Fibroblast of pulmonary artery (primary cell): ENCODE measurements at places on chromosomes 12 and 14.
A peak's percentile ranks its signal among the peaks of the same experiment; 100 is the strongest.

- peak; percentile 9 for DNase-seq
Measured at GRCh38 chr12:44972746-44973421, 78.0 kb downstream of the DBX2 start.

DNA sequence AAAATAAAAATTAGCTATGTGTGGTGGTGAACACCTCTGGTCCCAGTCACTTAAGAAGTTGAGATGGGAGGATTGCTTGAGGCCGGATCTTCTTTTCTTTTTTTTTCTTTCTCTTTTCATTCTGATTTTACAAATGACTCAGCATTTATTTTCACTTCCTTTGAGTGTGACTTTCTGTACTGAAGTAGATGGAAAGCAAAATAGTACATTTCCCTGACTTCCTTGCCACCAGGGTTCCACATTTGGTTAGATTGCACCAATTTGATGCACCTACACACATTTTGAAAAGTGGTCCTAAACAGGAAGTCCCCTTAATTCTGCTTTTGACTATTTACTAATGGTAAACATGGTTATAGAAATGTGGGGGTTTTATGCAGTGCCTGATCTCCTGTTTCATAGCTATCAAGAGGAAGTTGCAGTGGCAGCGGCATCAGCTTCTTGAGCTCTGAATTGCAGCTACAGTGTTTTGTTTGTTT, 13.0 kb upstream of the LEMD3 start:
- peak; percentile 28 for DNase-seq

GRCh38 chr12:98422359-98422758, 93.0 kb upstream of the TMPO start:
- no peak for DNase-seq

GRCh38 chr14:102000902-102001301, 36.5 kb downstream of the DYNC1H1 start:
- no peak for DNase-seq

- no peak for DNase-seq
Measured at GRCh38 chr14:100469632-100470522, 117.3 kb downstream of the BEGAIN start.

DNA sequence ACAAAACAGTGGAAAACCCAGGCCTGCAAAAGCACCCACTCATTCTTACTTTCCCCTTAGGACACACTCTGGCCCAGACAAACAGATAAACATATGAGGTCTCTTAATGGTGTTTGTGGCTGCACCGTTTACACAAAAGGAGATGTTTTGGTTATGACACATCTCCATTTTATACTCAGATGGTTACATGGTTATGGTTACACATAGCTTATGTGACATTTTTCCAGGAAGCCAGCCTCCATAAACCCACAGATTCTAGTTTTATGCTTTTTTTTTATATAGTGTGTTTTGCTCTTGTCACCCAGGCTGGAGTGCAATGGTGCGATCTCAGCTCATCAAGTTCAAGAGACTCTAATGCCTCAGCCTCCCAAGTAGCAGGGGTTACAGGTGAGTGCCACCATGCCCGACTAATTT, 3.5 kb upstream of the KLRD1 start:
- peak; percentile 14 for DNase-seq

- DNase-seq, result no peak
Measured at GRCh38 chr12:11686120-11686519, 36.6 kb downstream of the ETV6 start.

GRCh38 chr12:53048033-53048779, 1.7 kb upstream of the TNS2 start:
- no peak for DNase-seq

- no peak for DNase-seq
Measured at GRCh38 chr12:89684136-89684535, 24.5 kb downstream of the ATP2B1 start.

DNA sequence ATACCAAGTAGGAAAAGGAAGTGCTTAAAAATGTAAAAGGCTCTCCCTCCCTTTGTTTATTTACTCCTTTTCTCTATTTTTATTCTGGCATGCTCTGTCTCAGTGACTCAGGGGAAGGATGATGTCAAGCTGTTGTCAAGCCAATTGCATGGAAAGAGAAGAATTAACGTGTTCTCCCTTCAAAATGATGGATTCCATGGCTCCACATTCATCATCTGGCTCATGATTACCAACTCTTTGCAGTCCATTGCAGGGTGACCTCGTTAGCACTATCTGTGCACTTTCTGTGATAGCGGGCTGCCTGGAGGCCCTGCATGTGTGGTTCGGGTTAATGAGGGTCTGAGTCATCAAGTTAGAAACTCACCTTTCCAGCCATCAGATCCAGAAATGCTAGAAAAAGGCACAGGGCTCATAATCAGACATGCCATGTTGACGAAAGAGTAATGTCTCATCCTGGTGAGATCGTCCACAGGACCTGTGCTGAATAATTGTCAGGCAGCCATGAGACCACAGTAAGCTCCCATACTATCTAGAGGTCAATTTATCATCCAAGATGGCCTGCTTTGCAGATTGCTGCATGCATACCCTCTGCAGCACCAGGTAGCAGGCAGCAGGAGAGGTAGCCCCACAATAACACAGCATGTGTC, 79.2 kb upstream of the BTG1 start:
- peak; percentile 52 for DNase-seq

GRCh38 chr12:19886639-19887064, 447.4 kb downstream of the AEBP2 start:
- no peak for DNase-seq

- DNase-seq, result no peak
Measured at GRCh38 chr14:68631394-68632053, 161.3 kb downstream of the ZFP36L1 start.

DNA sequence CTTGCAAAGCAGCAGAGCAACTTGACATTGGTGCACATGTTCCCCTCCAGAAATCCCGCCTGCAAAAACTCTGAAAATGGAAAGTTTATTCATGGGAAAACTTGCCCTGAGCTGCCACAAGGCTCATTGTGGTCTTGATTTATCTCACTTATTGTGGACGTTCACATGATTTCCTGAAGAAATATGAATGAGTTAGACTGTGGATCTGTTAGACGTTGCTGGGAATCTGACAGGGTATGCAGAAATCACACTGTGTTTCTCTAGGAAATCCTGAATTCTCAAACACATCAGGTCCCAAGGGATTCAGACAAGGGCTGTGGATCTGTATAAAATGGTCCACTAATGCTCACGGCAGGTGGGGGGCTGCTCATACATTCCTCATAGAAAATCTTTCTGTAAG, 72.2 kb downstream of the EID3 start:
- no peak for DNase-seq

GRCh38 chr14:90446405-90446804, 49.6 kb downstream of the CALM1 start:
- no peak for DNase-seq
